ENCODE measurements at places on chromosomes 12 and 14. TPM values are rescaled to one million over a fixed set of nuclear protein-coding genes. Genes with fewer than 3 reads are reported as not detected.

DNA sequence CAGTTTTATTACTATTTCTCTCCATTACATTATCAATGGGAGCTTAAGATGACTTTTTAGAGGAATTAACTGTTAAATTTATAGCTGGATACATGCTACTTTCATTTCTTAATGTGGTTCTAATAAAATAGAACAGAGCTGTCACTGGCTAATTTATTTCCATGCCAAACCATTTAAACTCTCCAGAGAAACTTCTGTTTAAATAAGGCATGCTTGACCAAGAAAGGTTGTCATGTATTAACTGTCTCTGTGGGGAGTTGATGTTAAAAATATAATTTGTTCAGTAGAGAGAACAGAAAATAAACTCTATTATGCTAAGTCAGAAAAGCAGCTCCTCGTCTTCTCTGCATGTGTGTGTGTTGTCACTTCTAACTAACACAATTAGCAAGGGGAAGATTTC is 447.4 kb downstream of the SLC16A7 start:
- no peak overlapping the region for H3K27ac ChIP-seq
- DNase-seq, result no peak
- H3K4me3 ChIP-seq, result no peak overlapping the region
- H3K27me3 ChIP-seq, result no peaks in the 10 kb centered on the region

The NAV3 gene
- total RNA-seq, result 7.1 TPM

The SDR9C7 gene
- total RNA-seq, result not detected

DNA sequence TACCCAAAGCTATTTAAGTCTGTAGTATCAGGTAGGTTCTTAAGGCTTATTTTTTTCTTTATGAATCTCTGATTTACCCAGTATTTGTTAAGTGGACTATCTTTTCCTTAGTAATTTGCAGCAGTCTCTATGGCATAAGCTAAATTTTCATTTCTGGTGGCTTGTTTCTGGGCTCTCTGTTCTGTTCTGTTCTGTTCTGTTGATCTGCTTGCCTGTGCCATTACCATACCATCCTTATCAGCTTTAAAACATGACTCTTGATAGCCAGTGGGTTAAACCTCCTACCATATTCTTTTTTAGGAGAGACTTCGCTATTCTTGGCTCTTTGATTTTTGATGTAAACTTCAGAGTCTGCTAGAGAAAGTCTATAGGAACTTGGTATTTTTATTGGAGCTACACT is 46.8 kb downstream of the PCNX1 start:
- H3K27me3 ChIP-seq, result no peaks in the 10 kb centered on the region
- peaks cover 7% of the 10 kb centered on the region for H3K36me3 ChIP-seq
- H3K27ac ChIP-seq, result no peak overlapping the region
- no peak overlapping the region for H3K4me3 ChIP-seq
- no peak for DNase-seq

DNA sequence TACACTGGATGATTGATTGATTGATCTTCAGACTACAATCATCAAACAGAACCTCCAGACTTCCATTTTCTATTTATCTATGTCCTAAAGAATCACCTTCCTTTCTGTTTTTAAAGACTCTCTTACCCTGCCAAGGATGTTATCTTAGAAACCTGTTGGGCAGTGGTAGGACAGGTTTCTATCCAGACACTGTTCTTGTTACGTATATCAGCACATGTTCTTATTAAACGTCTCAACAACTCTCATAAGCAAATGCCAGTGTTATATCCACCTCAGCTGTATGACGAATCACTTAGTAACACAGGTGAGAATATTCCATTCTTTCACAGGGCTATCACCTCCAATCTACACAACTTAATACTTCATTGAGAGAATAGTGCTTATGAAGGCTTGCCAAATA is 40.2 kb upstream of the RPL10L start:
- DNase-seq, result no peak
- H3K27ac ChIP-seq, result no peak overlapping the region
- no peak overlapping the region for H3K4me3 ChIP-seq

GRCh38 chr12:28776220-28776619 is 372.9 kb upstream of the FAR2 start:
- H3K4me1 ChIP-seq, result peaks cover 7% of the 10 kb centered on the region
- H3K36me3 ChIP-seq, result no peaks in the 10 kb centered on the region
- DNase-seq, result no peak
- H3K4me3 ChIP-seq, result no peak overlapping the region

The CAPZA3 gene
- 0.28 TPM for total RNA-seq

The APPL2 gene
- 32.5 TPM for total RNA-seq

The TNS2 gene
- total RNA-seq, result 26.3 TPM

GRCh38 chr14:37376944-37377609 is 179.3 kb downstream of the MIPOL1 start:
- no peaks in the 10 kb centered on the region for H3K4me1 ChIP-seq
- H3K27me3 ChIP-seq, result no peaks in the 10 kb centered on the region
- no peak overlapping the region for H3K4me3 ChIP-seq
- no peak for DNase-seq
- no peak overlapping the region for H3K27ac ChIP-seq
- H3K36me3 ChIP-seq, result no peaks in the 10 kb centered on the region

DNA sequence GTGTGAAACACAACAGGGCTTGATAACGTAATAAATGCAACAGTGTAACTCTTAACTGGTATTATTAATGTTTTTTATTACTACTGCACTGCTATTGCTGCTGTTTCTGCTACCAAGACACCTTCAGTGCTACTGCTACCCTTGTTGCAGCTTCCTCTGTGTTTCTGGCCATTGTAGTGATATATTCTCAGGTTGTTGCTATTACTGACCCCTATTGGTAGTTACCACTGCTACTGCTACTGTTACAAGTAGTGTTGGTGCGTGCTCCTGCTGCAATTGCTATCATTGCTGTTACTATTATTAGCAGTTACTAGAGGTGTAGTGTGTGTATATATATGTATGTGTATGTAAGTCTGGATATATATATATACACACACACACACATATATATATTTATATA is 87.2 kb upstream of the PTPRB start:
- H3K27ac ChIP-seq, result no peak overlapping the region
- H3K36me3 ChIP-seq, result no peaks in the 10 kb centered on the region
- H3K4me3 ChIP-seq, result no peak overlapping the region
- DNase-seq, result peak; percentile 25
- H3K4me1 ChIP-seq, result no peaks in the 10 kb centered on the region

The C12orf42 gene
- total RNA-seq, result not detected
